Stimulated activated CD4-positive, alpha-beta T cell treated with anti-CD3 and anti-CD28 coated beads, Interleukin-12 subunit alpha, Interleukin-12 subunit beta, amount 100 ng/mL, for 24 hours (primary cell): ENCODE measurements at places on chromosomes 5 and 9.

GRCh38 chr5:78483809-78484521 is 123.5 kb downstream of the SCAMP1 start:
- DNase-seq: no peak

- no peak for DNase-seq
Observed at GRCh38 chr9:134166374-134166773, 2.0 kb upstream of the RNU6ATAC start.

DNA sequence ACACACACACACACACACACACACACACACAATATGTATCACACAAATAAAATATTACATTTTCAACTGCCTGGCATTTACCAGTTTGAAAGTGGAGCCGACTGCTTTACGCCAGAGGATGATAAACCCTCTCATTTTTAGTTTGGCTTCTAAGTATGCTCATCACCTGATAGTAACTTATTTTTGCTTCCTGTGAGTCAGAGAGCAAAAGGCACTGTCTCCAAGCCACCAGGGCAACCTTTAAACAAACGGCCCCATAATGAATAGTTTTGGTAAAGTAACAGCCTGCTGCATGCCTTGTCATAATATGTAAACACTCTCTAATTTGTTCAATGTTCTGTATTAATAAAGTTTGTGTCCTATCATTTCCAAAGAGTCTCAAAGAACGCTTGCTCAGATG is 26.9 kb downstream of the KLF4 start:
- no peak for DNase-seq

- DNase-seq: no peak
Observed at GRCh38 chr9:74683322-74683721, 186.2 kb downstream of the RORB start.

- DNase-seq: no peak
Observed at GRCh38 chr5:39356263-39356662, 8.0 kb downstream of the C9 start.

- DNase-seq: no peak
Observed at GRCh38 chr5:74428876-74429275, 211.7 kb downstream of the ENC1 start.

DNA sequence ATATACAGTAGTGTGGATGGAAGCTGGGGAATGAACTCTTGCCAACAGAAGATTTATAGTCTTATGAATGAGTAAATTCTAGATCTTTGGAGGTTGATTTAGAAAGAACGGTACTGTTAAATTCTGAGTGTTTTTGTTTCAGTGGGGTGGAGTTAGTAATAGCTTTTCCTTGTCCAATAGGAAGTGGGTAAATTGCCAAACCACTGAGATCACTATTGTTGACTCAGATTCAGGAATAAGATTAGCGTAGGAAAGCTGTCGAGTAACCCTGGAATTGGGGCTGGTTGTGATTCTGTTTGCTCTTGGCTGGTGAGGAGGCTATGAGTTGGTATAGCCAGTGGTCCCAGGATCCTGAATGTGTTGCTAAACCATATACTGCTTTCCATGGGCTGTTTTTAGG is 155.6 kb downstream of the ARHGAP26 start:
- no peak for DNase-seq

DNA sequence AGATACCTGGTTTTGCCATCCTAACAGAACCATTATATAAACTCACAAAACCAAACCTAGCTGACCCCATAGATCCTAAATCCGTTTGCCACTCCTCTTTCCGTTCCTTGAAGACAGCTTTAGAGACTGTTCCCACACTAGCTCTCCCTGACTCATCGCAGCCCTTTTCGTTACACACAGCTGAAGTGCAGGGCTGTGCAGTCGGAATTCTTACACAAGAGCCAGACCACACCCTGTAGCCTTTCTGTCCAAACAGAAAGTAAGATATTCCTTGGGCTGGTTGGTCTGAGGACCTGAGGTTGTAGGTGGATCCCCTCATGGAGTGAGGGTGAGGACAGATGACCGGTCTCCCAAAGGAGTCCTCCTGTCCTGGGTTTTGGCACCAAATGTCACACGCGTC is 56.7 kb upstream of the NAA35 start:
- no peak for DNase-seq

GRCh38 chr5:80916676-80917075 is 43.5 kb upstream of the RASGRF2 start:
- no peak for DNase-seq

- DNase-seq: no peak
Observed at GRCh38 chr5:175107865-175108264, 336.1 kb downstream of the DRD1 start.

DNA sequence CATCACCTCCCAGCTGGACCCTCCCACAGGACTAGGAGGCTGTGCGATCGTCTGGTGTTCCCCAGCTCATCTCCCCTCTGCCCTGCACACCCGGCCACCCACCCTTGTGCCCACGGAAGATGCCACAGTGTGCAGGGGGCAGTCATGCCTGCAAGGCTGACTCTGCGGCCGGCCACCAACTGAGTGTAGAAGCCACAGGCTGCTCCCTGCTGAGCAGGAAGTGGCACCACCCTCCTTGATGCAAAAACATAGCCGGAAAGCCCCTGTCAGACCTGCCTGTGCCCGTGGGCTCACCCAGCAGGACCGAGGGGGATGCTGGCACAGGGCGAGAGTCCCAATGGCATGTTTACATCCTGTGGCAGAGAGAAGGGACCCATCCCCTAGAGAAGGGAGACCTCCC is 40.3 kb upstream of the SLC12A7 start:
- DNase-seq: no peak

- DNase-seq: no peak
Observed at GRCh38 chr9:19424176-19424779, 15.5 kb downstream of the ACER2 start.

DNA sequence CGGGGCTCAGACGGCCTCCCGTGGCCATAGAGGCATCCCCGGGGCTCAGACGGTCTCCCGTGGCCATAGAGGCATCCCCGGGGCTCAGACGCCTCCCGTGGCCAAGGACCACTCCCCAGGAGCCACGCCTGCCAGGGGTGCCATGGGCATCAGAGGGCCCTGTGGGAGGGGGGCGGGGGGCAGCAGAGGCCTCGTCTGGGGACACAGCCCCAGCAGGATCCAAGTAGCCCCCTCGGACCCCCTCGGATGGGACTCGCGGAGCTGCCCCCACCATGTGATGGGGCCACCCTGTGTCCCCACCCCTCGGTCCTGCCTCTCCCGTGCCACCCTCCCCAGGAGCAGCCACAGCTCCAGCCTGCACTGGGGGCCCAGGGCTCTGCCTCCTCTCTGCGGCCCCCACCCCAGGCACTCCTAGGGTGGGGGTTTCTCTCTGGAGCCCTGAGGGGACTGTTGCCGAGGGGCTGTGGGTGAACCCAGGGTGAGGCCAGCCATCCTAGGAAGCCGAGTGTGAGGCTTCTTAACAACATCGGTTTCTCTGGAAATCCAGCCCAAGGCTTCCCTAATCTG is 2.5 kb downstream of the ENTPD8 start:
- no peak for DNase-seq

DNA sequence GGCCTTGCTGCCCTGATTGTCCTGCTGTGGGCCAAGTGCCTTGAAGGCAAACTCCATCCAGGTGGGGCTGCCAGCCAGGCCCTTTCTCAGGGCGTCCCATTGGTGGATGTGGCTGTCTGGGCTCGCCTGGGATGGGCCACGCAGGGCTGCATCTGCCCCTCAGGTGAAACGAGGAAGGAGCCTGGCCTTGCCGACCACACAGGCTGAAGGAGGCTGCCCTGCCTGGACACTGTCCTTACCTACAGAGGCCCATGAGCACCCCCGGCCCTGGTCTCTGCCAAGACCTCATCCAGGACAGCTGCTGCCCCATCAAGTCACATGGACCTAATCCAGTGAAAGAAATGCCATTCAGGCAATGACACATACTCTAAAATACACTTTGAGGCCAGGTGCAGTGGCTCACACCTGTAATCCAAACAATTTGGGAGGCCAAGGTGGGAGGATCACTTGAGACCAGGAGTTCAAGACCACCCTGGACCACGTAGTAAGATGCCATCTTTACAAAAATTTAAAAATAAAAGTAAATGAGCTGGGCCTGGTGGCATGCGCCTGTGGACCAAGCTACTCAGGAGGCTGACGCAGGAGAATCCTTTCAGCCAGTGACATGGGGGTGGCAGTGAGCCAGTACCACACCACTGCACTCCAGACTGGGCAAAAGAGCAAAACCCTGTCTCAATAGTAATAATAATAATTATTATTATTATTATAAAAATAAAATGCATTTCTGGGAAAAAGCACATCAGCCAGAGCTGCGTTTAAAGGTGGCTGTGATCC is 33.9 kb downstream of the PNPLA7 start:
- no peak for DNase-seq

- DNase-seq: no peak
Observed at GRCh38 chr5:87099291-87099839, 168.3 kb upstream of the RASA1 start.

GRCh38 chr9:73059247-73059646 is 92.4 kb upstream of the ANXA1 start:
- DNase-seq: no peak

GRCh38 chr9:24698881-24699518 is 153.3 kb upstream of the IZUMO3 start:
- no peak for DNase-seq
